ENCODE measurements at places on chromosomes 1 and 21.
A peak's percentile ranks its signal among the peaks of the same experiment; 100 is the strongest.

- DNase-seq = no peak
These were observed 5.7 kb upstream of the PAXBP1 start for GRCh38 chr21:32777269-32777668.

- peak; percentile 47 for DNase-seq
These were observed 9.7 kb upstream of the KRTAP7-1 start for GRCh38 chr21:30839304-30839703.

DNA sequence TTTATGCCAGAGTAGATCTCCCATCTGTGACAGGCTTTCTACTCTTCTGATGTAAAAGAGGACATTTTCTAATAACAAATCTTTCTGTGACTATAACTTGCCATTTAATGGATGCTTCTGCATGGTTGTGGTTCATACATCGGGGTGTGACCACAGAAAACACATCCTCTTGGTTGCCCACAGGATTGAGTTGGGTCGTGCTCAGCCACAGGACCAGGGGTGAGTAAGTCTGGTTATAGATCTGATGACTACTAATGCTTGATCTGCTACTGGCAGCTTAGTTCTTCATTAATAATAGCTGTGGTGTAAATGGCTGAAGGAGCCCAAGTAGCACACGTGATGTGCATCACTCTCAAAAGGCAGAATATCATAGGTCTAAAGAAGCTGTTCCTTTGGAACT is 328.2 kb downstream of the RWDD3 start:
- DNase-seq = no peak

GRCh38 chr1:31549809-31550620 is 26.3 kb upstream of the TINAGL1 start:
- no peak for DNase-seq

DNA sequence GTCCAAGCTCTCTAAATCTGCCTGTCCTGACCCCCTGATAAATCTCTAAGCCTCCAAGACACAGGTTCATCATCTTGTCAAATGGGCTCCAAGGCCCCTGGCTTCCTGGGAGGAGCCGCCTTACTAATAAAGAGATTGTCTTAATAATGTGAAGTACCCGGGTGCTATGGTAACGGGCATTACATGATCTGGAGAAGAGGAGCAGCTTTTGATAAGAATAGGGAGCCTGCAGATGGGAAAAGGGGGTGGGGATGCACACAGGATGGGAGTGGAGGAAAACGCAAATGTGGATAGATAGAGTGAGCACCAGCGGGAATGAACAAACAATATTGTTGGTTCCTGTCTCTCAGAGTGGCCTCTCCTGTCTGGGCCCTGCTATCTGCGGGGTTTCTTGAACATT is 11.9 kb upstream of the RXRG start:
- no peak for DNase-seq

DNA sequence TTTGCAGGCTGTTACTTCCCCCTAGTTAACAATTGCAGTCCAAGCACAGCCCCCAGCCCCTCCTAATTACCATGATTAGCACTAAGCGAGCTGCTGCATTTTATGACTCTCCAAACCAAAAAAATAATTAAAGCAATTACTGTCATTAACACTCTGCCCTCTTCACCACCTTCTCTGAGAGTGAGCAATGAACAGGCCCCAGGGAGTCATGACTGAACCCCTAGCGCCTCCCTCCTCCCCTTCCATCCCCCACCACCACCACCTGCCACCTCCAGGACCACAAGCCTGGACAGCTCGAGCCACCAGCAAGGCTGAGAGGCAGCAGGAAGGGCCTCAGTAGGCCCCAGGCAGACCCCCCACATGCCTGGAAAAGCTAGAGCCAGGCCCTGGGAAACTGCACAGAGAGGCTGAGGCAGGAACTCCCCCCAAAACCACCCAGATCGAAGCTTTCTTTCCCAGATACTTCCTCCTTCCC is 35.5 kb upstream of the ZC3H12A start:
- DNase-seq = no peak

DNA sequence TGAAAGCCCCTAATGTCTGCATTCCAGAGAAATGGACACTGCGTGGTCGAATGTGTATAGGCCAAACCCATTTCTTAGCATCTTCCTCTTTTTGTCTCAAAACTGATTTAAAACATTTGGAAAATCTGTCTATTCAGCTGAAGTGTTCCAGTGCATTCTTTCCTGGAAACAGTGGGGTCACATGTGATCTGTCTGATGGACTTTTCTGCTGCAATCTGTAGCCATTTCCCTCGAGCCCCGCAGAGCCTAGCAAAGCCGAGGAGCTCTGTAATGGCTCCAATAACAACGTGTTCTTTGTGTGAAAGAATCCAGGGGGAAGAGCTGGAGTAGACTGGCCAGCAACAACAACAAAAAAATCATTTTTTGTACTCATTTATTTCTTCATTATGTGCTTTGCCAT is 329.3 kb downstream of the BARHL2 start:
- DNase-seq = no peak

DNA sequence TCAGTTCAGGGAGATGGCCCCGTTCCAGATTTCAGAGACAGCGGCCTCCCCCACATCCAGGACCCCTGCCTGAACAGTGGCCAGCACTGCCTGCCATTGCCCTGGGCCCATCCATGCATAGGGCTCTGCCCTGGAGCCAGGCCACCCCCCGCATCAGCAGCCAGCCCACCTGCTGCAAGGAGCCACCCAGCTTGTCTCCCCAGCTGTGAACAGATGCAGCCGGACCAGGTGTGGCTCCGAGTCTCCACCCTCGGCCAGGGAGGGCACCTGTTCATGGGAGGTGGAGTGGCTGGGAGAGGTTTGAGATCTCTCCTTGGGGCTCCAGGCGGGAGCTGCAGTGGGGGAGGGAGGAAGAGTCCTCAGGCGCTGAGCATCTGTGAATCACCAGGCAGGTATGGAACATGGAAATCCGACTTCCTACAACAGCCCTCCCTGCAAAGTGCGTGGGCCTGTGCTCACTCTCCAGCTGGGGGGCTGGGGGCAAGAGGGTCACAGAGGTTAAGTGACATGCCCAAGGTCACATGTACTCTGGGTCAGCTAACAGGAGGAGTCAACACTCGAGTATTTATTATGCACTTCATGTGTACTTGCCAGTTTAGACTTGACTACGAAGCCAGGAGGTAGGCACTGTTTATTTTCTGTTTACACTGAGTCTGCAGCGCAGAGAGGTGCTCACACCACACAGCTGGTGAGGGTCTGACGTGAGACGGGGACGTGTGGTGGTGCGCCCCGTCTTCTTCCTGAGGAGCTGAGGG is 4.8 kb upstream of the HES5 start:
- DNase-seq = peak; percentile 23

GRCh38 chr1:40645118-40645680 is 20.3 kb downstream of the RIMS3 start:
- no peak for DNase-seq
